ENCODE measurements at places on chromosomes 7 and 10. TPM values are rescaled to one million over a fixed set of nuclear protein-coding genes. Genes with fewer than 3 reads are reported as not detected.

- DNase-seq = no peak
These were observed 43.2 kb downstream of the CHST3 start for GRCh38 chr10:72007246-72007892.

FGL2 gene
- total RNA-seq = 23.3 TPM

LYZL2 gene
- total RNA-seq = not detected

GRCh38 chr7:123275036-123275753 is 75.4 kb upstream of the SLC13A1 start:
- DNase-seq = no peak

OR2A42 gene
- total RNA-seq = under 0.01 TPM

ZNF107 gene
- 33.1 TPM for total RNA-seq

- peak; percentile 66 for DNase-seq
These were observed 636 bp downstream of the PDCD4 start for GRCh38 chr10:110872145-110872983.

DNA sequence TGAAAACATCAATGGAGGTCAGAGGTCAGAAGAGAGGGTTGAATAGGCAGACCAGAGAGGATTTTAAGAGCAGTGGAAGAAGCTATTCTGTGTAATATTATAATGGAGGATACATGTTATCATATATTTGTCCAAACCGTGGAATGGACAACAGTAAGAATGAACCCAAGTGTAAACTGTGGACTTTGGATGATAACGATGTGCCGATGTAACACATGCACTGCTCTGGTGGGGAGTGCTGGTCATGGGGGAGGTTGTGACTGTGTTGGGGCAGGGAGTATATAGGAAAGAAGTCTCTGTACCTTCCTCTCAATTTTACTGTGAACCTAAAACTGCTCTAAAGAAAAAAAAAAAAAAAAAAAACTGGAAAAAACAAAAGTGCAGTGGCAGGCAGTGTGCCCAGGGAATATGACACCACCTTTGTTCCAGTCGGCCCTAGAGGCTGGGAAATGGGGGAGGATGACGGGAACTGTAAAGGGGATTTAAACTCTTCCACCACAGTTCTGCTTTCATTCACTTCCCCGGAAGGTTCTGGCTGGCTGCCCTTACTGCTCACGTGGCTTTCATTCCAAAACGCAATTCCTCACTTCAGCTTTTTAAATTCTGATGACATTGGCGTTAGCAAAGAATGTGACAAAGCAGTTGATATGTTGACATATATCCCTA is 113.7 kb upstream of the ANKRD1 start:
- DNase-seq = peak; percentile 69

DNA sequence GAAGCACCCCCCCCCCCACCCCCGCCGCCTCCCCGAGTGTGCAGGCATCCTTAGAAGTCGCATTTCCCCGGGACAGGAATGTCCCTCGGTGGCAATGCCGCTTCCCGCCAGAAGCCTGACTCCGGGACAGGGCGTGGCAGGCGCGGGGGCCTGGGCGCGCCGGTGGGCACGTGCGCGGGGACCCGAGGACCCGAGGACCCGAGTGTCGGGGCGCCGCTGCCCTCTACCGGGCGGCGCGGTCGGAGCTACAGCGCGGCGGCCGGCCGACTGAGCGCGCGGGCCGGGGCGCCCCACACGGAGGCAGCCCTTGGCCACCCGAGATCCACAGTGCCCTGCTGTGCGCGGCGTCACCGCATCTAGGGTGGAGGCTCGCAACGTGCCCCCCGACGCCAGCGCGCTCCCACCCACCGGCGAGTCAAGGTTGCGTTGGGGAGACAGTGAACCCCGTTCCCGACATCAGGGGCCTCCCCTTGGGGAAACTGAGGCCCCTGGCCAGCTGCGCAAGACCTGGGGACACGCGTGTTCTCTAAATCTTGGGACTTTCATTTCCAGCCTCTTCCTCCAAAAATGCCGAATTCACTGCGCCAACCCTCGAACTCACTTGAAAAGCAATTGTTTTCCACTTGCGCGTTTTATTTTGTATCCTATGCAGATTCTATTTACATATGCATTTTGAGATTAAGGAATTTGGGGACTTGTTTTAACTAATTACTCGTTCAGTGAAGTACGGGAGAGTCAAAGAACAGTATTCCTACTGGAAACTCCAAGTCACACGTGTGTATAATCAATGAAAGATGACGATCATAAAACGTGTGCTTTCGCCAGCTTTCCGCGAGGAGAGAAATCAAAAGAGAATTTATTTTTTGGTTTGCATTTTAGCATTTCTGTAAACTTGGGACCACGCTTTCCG is 3.1 kb upstream of the CUX1 start:
- DNase-seq = no peak

LMOD2 gene
- total RNA-seq = not detected

TLX1 gene
- not detected for total RNA-seq

DNA sequence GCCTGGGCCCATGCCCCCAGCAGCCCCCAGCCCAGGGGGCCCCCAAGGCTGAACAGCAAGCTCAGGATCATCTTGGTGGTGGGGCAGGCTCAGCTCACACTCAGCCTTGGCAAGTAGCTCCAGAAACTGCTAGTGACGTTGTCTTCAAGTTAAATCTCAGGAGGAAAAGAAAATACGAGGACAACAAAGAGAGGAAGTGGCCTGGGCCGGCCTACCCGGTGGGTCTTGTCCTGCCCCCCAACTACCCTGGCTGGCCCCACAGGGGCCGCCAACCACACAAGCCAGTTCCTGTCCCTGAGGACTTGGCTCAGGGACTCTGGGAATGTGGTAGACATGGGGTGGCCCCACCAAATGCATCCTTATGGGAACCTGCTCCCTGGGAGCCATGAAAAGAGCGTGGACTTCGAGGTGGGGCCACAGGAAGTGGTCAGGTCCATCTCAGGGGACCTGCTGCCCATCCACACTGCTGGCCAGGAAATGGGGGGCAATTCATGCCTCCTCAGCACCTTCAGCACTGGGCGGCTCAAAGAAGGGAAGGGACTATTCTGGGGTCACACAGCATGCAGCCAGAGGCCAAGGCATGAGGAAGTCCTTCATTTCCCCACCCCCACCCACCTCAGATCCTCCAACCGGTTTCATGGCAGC is at the start of gene MMRN2:
Gene MMRN2, minus strand, starts transcription at position 145 of the 645 bp plus-strand sequence. Its CDS starts 74 bp downstream, at position 71.
- no peak for DNase-seq

CRTAC1 gene
- 1.9 TPM for total RNA-seq

DNA sequence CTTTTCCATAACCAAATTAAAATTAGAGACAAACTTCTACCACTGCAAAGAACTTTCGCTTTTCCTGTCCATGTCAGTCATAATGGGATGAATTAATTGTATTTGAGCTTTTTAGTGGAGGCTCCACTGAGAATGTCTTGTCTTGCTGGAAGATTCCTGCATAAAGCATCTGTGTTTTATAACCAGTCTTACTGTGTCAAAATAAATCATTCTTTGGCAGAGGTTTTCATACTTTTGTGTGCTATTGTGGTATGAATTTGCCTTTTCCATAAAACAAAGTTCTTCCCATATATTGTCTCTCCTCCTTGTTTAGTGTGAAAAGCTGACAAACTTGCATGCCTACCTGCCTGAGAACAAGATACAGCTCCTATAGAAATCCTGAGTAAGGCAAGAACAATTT is 124.8 kb upstream of the CCDC6 start:
- DNase-seq = no peak

LDB3 gene
- 1.3 TPM for total RNA-seq

DNA sequence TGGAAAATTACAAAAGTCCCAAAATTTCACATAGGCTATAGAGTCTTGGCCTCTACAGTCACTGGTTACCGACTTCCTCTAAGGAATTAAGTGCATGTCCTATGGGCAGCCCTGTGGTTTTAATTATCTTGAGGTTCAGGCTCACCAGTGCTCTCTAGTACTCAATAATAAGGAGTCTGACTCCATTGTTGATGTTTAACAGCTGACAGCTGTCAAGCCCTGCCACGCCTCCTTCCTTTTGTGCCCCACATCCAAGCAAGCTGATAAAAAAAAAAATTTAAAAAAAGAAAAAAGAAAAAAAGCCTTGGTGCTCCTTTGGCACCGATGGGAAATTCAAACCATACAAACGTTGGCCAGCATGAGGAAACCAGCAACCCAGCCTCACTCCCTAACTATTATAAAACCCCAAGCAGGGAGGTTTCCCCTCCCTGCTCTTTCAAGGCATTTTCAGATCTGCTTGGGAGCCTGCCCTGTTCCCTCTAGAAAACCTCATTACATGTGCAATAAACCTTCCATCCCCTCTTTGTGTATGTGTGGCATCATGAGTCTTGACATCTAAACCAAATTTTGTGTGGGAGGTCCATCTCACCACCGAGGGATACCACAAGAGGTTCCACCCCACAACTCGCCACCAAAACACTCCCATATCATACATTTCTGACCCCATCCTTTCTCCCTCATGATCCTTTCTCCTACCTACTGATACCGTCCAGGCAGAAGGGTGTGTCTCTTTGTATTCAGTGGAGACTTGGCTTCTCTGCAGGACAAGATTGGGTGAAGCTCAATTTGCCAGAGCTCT is 70.9 kb upstream of the CCDC71L start:
- no peak for DNase-seq

- no peak for DNase-seq
These were observed 14.8 kb downstream of the PTPRE start for GRCh38 chr10:127921753-127922145.

GRCh38 chr7:123658023-123658422 is 2.4 kb downstream of the LMOD2 start:
- no peak for DNase-seq

DNA sequence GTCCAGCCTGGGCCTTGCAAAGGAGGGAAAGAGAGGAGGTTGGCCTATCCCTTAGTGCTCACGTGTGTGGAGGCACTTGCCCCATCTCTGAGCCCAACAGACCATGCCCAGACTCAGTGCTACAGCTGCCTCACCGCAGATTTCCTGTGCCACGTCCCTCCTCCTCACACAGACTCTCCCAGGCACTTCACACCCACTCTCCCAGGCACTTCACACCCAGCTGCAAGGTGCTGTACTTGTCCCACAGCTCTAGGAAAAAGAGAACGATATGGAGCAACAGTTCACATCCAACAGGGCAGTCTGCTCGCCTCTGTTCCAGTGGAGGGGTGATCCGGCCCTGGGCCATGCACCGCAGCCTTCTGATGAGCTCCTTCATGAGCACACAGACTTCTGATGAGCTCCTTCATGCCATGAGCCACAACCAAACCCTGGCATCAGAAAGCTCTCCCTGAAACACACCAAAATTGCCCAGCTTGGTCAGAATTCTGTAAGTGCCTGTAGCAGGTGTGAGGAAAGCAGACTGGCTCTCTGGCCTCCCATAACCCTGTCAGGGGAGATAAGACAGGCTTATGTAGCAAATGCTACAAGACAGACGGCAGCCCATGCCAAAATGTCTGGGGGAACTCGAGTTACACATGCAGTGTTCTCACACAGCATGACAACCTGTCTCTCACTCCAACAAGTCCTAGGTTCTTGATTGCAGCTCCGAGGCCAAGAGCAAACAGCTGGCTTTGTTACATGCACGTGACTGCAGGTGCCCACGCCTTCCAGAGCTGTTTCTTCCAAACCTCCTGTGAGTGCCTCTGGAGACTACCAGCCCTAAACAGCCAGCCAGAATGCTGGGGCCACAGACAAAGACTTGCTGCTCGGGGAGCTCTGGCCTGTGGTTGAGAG is 348.5 kb downstream of the GRID1 start:
- no peak for DNase-seq

- DNase-seq = no peak
These were observed 43.1 kb downstream of the TEX36 start for GRCh38 chr10:125639846-125640245.

GRM3 gene
- not detected for total RNA-seq

HK1 gene
- total RNA-seq = 57.4 TPM

NKX1-2 gene
- total RNA-seq = 0.33 TPM
